ENCODE measurements at places on chromosomes 1 and 21.

- no peak for DNase-seq
Measured at GRCh38 chr1:2956576-2956975, 64.7 kb upstream of the ACTRT2 start.

GRCh38 chr1:30402031-30402430 lies 321.4 kb downstream of the MATN1 start:
- DNase-seq: no peak

DNA sequence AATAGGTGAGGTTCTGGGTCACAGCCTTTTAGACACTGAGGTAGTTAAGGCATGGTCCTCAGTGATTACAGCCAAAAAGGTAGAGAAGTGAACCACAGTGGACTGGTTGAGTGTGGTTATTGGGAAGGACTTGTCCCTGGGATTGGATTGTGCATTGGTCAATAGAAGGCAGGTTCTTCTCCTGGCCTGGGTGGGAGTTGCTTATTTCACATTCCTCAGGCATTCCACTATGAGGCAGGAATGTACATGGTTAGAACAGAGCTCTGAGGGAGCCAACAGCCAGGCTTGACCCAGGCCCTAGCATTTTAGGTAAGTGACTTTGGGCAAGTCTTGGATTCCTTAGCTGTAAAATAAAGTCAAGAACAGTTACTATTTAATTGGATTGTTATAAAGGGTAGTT lies 97.9 kb upstream of the MARK1 start:
- DNase-seq: no peak

DNA sequence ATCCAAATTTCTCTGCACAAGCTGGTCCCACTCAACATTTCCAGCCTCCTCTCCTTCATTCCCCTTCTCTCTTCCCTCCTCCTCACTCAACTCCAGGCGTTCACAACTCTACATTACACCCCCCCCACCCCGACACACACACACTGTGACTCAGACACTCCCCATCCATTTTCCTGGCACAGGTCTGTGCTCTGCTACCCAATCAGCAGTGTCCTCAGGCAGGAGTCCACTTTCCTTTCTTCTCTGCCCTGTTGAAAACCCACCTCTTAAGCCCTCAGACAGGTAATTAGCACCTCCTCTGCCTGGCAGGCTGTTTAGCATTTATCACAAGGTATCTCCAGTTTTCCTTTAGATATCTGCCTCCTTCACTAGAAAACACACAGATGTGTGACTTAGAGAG lies 8.8 kb upstream of the LMX1A start:
- no peak for DNase-seq

GRCh38 chr1:4169991-4170390 lies 269.9 kb upstream of the C1orf174 start:
- no peak for DNase-seq

DNA sequence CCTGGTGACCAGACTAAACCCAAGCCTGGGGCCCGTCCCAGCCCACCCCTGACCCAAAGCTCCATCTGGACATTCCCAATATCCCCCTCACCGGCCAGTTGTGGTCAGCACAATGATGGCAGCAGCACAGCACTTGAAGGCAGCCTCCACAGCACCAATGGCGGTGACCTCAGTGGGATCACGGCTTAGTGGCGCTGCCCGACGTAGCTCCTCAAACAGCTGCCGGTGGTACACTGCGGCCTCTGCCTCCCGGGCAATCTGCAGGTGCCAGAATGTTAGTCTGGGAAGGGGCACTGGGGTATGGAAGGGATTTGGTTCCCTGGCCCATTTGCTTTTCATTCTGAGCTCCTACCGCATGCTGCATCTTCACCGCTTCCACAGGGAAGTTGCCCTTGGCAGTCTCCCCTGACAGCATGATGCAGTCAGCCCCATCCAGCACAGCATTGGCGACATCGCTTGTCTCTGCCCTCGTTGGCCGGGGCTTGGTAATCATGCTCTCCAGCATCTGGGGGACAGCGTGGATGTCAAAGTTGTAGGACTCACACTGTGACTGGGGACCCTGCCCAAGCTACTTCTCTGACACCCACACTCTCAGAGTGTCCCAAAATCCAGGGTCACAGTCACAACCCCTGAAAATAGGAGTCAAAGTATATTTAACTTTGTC lies 8.0 kb downstream of the PKLR start:
- no peak for DNase-seq

GRCh38 chr1:62912028-62912638 lies 128.2 kb downstream of the ATG4C start:
- DNase-seq: peak; percentile 7

DNA sequence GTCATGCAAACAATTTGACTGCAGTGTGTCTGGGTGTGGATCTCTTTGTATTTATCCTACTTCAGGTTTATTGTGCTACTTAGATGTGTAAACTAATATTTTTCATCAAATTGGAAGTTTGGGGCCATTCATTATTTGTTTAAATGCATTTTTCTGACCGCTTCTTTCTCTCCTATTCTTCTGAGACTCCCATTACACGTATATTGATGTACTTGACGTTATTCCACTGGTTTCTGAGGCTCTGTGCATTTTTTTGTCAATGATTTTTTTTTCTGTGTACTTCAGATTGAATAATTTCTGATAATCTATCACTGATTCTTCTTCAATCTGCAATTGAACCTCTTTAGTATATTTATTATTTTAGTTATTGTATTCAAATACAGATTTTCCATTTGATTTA lies 276.8 kb downstream of the RYR2 start:
- no peak for DNase-seq

- DNase-seq: no peak
Measured at GRCh38 chr1:29632806-29633615, 396.7 kb downstream of the PTPRU start.

GRCh38 chr21:36704958-36705678 lies 6.2 kb downstream of the SIM2 start:
- no peak for DNase-seq

DNA sequence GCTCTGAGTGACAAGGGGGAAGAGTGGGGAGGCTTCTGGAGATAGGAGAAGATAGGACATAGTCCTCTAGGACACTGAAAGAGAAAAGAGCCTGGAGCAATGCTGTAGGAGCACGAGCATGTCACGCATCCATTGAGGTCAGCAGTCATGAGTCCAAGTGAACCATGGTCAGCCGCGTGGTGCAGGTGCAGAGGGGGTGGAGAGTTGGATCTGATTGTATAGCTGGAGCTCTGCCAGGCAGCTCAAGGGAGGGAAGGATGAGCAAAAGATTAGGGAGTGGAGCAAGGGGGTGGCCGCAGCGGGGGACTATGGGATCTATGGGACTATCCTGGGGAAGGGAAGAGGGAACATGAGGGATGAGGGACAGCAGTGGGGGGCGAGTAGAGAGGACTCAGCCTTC lies 14.0 kb downstream of the PADI1 start:
- DNase-seq: no peak

- peak; percentile 88 for DNase-seq
Measured at GRCh38 chr21:44801468-44802395, at the start of gene UBE2G2. Gene UBE2G2 (minus strand): TSS chr21:44801820. CDS start chr21:44801748, 72 bp downstream.

DNA sequence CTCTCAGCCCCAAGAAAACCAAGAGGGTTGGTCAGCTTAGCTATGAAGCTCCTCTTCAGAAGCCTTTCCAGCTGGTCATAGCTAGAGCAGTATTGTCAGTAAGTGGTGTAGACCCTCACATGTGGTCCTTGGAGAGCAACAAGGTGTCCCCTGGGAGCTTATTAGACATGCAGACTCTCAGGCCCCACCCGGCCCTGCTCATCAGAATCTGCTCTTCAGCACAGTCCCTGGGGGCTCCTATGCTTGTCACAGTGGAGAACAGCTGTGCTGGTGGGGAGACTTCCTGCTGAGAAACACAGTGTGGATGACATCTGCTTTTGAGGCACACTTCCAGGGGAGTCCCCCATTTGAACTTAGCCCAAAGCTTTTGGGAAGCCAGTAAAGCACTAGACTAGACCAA lies 21.9 kb upstream of the NEK2 start:
- DNase-seq: peak; percentile 63

- DNase-seq: no peak
Measured at GRCh38 chr1:165409657-165410358, 35.1 kb downstream of the RXRG start.

DNA sequence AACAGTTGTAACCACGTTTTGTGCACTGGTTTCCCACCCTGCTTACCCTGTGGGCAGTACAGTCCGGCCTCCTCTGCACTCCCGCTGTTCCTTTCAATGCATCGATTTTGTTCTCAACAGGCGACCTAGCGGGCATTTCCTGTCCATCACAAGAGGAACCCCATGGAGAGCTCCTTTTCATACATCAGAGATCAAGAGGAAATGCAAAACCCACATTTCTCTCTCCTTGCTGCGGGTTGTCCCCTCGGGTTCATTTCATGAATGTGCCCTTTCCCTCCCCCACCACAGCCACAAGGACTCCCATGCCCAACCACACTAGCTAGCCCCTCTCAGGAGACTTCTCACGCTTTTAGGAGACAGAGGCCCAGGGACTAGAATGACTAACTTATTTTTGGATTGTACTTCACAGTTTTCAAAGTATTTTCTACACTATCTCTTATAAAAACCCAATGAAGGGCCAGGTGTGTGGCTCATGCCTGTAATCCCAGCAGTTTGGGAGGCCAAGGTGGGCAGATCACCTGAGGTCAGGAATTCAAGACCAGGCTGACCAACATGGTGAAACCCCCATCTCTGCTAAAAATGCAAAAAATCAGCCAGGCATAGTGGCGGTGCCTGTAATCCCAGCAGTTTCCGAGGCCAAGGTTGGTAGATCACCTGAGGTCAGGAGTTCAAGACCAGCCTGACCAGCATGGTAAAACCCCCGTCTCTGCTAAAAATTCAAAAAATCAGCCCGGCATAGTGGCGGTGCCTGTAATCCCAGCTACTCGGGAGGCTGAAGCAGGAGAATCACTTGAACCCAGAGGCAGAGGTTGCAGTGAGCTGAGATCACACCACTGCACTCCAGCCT lies 18.4 kb downstream of the ATP1A4 start:
- DNase-seq: peak; percentile 18

GRCh38 chr1:211330282-211330936 lies 3.8 kb downstream of the TRAF5 start:
- no peak for DNase-seq

DNA sequence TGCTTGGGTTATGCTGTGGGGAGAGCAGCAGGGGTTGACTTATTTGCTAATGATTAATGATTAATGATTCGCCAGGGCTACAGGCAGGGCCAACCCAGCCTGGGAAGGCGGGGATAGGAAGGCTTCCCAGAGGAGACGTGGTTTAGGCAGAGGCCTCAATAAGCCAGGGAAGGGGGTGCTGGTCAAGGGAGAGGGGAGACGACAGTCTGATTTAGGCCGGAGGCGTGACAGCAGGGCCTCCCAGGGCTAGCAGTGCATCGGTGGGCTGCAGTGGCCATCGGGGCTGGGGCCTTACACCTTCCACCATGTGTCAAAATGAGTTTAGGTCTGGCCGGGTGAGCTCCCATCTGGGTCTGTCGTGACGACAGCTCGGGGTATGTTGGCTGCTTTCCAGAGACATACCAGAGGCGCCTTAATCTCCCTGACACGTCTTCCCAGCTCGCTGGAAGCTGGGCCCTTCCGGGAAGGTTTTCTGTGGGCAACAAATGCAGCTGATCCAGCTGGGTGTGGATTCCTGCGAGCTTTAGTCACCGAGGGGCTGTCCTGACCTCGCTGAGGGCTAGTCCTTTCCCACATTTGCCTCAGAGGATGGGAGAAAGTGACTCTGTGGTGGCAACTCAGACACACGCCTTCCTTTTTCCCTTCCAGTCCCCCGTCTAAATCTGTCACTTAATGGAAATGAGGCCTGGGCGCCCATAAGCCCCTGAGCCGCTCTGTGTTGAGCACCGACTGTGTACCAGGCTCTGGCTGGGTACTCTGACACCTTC lies 3.7 kb upstream of the SLC1A7 start:
- no peak for DNase-seq

GRCh38 chr1:182614796-182615454 lies 10.7 kb upstream of the RGS16 start:
- peak; percentile 54 for DNase-seq

- DNase-seq: no peak
Measured at GRCh38 chr1:246372559-246372958, 134.5 kb downstream of the SMYD3 start.

- DNase-seq: no peak
Measured at GRCh38 chr1:148315071-148315811, 163.2 kb upstream of the NBPF11 start.

DNA sequence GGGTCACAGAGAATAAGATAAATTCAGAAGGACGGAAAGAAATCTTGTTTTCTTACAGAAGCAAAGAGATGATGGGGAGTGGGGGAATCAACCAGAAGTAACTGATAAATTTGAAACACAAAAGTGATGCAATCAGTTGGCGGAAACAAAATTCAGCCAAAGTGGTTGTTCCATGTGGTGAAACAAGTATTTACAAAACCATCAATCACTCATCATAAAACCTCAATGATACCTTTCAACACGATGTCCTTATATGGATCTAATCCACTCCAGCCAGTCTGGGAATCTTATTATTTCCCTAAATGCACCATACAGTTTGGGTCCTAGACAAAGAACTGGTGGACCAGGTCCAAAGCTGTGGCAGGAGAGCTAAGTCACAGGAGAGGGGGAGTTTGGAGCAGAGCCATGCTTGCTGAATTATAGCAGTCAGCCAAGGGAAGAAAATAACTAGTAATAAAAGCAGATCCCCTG lies 303.8 kb upstream of the LRRC7 start:
- DNase-seq: no peak

- no peak for DNase-seq
Measured at GRCh38 chr1:226239421-226239820, 16.0 kb downstream of the MIXL1 start.

- DNase-seq: no peak
Measured at GRCh38 chr1:47188791-47189785, 748 bp downstream of the PDZK1IP1 start.

All from DND-41 (cell line).